ENCODE measurements at places on chromosomes 2 and 18.

DNA sequence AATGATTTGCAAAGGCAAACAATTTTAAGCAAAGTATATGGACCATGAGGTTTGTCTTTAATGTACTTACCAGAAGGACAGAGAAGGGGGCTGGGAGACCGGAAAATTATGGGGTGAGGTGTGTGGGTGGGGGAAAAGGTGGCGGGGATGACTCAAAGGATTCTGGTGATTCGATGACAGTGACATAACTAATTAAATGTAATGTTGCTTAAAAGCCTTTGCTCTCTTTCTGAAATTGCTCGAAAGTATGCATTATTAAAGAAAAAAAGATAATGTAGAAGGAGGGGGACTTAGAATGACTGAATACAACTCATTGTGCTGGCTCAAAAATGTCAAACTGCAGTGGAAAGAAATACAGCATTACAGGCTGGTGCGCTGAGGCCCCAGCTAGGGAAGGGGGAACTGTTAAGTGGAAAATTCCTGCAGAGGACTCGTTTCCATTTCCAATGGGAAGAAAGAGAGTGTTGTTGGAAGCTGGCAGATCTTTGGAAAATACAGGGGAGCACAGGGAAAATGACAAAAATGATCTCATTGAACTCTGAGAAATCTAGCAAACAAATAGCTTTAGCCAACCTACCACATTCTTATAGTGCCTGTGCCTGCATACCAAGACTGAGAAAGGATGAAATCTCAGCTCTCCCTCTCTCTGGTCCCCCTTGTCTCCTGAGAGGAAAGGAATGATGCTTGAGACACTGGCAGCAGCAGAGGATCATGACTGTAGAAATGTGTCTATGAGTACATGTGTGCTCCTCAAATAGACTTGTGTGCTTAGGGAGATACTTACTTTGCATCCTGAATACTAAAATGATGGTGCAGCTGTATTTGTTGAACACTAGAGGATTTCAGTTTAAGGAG, 632.4 kb downstream of the NYAP2 start:
- no peak for DNase-seq

- DNase-seq = no peak
Measured at GRCh38 chr2:27955384-27956161, 65.0 kb downstream of the BABAM2 start.

- no peak for DNase-seq
Measured at GRCh38 chr18:3878401-3878800, 428.4 kb downstream of the TGIF1 start.

DNA sequence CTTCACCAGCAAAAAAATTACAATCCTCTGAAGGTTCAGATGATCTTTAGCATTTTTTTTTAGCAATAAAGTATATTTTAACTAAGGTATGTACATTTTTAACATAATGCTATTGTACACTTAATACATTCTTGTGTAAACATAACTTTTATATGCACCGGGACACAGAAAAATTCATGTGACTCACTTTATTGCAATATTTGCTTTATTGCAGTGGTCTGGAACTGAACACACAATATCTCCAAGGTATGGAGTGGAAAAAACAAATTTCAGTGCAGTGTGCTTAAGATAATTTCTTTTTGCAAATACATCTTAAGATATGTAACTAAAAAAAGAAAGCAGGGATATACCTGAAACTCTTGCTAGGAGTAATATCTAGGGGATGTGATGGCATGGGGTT, 5.1 kb upstream of the TWSG1 start:
- DNase-seq = no peak

- DNase-seq = no peak
Measured at GRCh38 chr2:124080281-124081153, 55.4 kb downstream of the CNTNAP5 start.

- DNase-seq = no peak
Measured at GRCh38 chr2:189109921-189110397, 69.6 kb downstream of the COL5A2 start.

DNA sequence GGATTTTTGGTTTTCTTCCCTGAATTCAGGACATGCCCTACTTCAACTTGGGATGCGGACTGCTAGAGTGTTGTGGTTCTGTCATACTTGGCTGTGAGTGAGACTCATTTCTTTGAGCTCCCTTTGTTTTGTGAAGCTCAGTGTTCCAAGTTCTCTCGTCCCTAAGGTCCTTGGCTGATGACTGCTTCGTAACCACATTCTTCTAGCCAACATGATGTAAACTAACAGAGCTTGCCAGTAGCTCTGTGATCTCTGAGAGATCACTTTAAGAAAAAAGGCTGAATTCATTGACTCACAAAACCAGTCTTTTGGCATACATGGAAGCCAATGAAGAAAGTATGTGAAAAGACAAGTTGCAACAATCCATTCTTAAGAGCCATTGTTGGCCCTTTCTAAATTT, 96.9 kb upstream of the MSTN start:
- no peak for DNase-seq

Data from NCI-H69 (cell line).